NCI-H187 treated with DMSO at 0.1 percent for 48 hours (cell line): ENCODE measurements at places on chromosomes 16 and 17.

- DNase-seq, result no peak
Observed at GRCh38 chr16:6884002-6884401, 448.6 kb upstream of the RBFOX1 start.

DNA sequence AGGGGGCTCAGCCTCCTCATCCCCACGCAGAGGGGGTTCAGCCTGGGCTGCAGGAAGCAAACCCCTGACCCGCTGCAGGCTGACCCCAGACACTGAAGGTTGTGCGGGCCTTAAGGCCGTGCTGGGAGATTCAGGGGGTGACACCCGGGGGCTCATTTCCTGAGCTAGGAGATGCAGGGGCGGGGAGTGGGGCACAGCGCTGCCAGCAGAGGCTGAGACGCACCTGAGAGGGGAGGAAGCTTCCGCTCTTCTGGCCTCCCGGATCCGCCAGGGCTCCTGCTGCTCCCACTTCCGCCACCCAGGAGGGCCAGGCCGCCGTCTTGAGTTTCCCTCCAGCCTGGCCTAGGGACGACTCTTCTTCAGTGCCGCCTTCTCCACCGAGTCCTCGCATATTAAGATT, 173.2 kb upstream of the FOXF1 start:
- DNase-seq, result no peak

DNA sequence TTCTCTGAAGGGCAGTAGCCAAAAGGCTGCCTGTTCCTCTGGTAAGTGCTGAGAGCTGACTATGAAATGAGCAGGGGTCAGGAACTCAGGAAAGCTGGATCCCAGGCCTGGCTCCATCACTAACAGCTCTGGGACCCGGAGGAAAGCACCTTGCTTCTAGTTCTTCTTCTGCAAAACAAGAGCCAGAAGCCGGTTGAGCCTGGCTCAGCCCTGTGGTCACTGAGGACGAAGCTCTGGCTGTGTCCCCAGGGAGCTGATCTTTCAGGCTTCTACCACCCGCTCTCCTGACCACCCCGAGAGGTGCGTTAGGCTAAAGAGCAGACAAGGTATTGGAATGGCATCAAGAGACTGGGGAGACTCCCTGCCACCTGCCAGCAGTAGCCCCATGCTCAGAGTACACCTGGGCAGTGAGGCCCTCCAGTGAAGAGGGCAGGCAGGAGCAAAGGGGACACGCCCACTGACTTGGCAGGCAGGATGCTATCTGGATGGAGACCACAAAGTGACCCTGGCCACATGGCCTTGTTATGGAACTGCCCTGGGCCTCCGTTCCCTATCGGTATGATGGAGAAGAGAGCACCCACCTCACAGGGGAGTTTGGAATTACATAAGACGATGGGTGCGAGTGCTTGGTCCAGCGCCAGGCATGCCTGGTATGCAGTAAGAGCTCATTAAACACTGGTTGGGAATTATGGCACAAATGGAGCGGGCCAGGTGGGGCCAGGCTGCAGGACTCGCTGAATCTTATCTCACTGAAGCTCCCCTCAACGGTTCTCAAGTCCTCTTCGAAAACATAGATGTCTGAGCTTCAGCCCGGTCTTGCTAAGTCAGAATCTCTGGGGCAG, 61.4 kb downstream of the COG7 start:
- no peak for DNase-seq

DNA sequence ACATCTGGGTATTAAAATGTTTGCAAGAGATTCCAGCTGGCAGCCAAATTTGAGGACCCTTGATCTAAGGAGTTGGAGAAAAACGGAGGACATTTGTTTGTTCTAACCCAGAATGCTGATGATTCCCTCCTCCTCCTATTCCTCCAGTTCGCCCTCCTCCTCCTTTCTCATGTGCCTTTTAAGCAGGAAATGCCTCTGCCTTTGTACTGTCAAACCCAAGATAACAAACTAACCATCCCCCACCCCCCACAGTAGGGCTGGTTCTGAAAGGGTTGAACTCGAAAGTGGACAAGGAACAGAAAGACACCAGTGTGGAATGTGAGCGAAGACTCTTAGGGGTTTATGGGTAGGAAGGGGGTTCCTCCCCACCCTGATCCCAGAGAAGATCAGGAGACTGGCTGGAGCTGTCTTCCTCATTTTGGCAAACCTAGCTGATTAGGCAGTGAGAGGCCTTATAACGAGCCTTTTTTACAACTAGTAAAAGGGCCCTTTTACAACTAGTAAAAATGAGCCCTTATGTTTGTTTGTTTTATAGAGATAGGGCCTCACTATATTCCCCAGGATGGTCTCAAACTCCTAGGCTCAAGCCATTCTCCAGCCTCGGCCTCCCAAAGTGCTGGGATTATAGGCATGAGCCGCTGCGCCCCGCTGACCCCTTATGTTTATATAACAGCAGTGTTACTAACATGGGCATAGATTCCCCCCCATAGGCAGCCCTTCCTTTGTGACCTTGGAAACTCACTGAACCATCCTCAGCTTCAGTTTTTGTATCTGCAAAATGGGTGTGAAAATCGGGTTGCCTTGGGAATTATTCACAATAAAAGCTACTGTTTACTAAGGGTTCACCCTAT, 975 bp downstream of the CHD9 start:
- no peak for DNase-seq

DNA sequence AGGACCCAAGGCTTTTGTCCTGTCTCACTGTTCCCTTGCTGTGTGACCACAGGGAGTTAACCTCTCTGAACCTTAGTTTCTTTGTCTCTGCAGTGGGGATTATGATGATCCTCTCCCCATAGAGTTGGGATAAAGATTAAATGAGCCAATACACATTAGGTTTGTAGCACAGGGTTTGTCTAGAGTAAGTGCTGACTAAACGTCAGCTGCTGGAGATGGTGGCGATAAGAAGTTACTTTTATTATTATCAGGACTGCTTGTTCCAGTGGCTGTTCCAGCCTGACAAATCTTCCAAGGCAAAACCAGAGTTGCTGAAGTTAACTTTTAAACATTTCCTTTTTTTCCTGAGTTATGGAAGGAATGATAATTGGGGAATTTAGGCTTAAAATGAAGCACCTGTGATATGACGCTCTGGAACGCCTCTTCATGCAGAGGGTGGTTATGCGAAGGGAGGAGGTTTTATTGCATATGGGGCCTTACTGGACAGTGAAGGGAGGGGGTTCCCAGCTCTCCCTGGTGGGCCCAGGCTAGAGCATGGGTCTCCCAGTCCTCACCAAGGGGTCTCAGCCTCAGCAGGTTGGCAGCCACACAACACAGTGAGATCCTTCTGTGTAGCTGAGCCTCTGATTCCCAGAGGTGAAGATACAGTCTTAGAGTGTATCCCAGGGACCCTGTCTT, 35.8 kb downstream of the PLCG2 start:
- DNase-seq, result no peak

DNA sequence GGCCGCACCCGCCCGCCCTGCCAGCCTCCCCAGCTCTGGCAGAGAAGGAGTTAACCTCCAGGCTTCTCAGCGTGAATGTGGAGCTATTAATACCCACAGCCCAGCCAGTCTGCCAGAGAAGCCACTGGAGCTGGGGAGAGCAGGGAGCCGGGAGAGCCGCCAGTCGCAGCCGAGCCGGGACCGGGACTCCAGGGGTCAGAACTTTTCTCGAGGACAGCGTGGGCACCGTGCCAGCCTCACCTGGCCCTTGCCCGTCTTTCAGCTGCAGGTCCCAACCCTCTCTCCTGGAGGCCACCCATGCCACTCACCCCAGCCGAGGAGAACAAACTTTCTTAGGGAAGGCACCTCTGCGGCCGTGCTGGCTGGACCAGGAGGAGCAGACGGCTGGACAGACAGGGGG, 33.8 kb upstream of the SBK1 start:
- no peak for DNase-seq

GRCh38 chr16:22270525-22270924, 26.7 kb upstream of the POLR3E start:
- DNase-seq, result no peak
